Ammon's horn (tissue), 1 donor: ENCODE measurements at places on chromosomes 16 and 17.

DNA sequence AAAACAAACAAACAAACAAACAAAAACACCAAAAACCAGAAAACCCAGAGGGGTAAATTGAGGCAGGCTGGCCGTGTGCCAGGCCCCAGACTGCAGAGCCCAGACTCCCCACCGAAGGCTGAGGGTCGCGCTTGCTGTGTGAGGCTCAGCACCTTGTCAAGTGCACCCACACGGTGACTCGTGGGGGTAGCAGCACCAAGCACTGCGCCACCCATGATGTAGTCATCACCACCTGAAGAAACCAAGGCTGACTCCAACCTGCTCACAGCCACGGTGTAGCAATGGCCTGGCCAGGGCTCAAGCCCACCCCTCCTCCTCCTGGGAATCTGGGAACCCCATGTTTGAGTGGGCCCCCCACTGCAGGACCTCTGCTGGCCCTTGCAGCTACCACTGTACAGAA lies 11.9 kb downstream of the MCRIP1 start:
- DNase-seq, result no peak

GRCh38 chr16:15950161-15950854 lies 892 bp downstream of the ABCC1 start:
- DNase-seq, result no peak

- no peak for DNase-seq
Observed at GRCh38 chr17:64410750-64411490, 20.3 kb upstream of the PECAM1 start.

DNA sequence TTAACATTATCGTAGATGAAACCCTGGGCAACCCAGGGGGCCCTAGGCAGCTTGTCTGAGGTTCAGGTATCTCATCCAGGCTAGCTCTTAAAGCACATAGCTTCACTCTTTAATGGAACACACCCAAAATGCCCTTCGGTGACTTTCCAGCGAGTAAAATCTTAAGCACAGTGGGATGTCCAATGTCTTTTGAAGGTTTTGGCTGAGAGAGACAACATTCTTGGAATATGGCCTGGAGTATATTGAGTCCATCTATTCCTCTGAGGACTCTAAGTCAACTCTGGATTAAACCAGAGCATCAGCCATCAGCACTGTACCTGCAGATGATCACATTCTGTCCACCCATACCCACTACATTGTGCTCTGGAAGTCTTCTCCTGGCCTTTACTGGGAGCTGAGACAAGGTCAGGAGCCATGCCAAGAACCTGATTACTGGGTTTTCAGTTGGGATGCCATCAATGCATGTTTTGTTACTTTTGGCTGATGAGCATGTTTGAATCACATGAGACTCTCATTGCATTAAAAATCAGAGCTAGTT lies 63.4 kb upstream of the CDH11 start:
- DNase-seq, result no peak

- DNase-seq, result no peak
Observed at GRCh38 chr16:53100889-53101288, 46.1 kb downstream of the CHD9 start.

DNA sequence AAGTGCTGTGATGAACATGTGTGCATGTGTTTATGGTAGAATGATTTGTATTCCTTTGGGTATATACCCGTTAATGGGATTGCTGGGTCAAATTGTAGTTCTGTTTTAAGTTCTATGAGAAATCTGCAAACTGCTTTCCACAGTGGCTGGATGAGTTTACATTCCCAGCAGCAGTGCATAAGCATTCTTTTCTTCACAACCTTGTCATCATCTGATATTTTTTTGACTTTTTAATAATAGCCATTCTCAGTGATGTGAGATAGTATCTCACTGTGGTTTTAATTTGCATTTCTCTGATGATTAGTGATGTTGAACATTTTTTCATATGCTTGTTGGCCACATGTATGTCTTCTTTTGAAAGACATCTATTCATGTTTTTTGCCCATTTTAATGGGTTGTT lies 18.5 kb downstream of the CCL8 start:
- DNase-seq, result no peak
